Activated T-helper 1 cell treated with anti-CD3 and anti-CD28 coated beads, Interleukin-2, amount 50 U/mL, for 16 hours (primary cell): ENCODE measurements at places on chromosomes 4 and X.

DNA sequence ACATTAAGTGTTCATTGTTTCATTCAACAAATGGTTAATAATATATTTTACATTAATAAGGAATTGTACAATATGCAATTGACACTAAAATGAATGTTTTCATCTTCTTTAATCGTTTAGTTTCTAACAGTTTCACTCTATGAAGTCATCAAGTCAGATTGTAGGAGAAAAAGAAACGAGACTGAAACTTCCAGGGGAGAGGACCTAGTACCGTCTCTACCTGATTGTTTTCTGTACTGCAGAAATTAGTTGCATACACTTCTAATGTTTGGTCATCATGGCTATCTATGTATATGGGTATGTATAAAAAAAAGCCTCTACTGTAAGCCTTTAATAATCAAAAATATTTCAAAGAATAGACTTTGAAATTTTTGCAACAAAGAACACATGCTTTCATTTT is 1350.9 kb downstream of the ARAP2 start:
- DNase-seq, result no peak

- DNase-seq, result no peak
Measured at GRCh38 chrX:73964579-73964978, 339.4 kb upstream of the ZCCHC13 start.

GRCh38 chr4:74097116-74097515 is 1.9 kb downstream of the CXCL2 start:
- no peak for DNase-seq

GRCh38 chr4:71303850-71304249 is 35.0 kb upstream of the SLC4A4 start:
- DNase-seq, result no peak

- DNase-seq, result no peak
Measured at GRCh38 chrX:44352758-44353157, 9.3 kb upstream of the EFHC2 start.

DNA sequence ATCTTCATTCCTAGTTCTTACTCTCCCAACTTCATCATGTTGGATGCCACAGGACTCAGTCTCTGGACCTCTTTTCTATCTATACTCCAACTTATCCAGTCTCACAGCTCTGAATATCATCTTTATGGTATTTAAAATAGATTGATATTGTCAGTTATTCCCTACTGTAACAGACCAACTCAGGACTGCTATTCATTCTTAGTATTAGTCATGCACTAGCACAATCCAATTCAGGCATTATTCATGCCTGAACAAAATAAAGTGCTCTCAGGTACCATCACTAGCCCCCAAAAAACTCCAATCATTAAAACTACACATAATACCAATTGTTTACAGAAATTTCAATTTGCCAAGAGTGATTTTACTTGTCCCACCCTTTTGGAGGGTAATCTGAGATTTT is 37.7 kb downstream of the FRYL start:
- no peak for DNase-seq

GRCh38 chrX:13253223-13253622 is 66.6 kb downstream of the ATXN3L start:
- DNase-seq, result no peak

DNA sequence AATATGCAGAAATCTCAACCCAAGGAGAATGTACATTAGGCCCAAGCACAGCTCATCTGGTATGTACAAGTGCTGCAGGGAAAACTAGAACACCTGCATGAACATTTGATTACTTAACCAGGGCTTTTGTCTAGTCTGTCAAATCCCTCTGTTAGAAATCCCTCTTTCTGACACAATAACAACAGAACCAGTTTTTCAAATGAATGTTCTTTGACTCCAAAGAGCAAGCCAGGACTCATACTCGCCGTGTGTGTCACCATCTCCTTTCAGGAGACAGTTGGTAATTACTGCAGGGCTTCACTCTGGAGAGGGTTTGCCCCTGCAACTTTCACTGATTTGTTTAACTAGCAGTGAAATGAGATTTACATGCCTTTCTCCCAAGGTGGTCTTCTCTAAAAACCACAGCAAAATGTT is 143.0 kb upstream of the FAM241A start:
- no peak for DNase-seq

DNA sequence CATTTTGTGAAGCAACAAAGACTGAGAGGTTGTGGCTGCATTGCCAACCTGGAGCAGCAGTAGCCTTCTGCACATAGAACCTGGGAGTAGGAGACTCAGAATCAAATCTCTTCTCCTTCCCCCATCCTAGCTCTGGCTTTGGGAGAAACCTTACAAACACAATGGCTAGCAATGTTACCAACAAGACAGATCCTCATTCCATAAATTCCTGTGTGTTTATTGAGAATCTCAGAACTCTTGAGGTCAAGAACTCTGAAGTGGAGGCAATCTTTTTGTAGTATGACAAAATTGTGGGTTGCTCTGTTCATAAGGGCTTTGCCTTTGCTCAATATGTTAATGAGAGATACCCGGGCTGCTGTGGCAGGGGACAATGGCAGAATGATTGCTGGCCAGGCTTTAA is 406.7 kb upstream of the SPANXN1 start:
- DNase-seq, result no peak

DNA sequence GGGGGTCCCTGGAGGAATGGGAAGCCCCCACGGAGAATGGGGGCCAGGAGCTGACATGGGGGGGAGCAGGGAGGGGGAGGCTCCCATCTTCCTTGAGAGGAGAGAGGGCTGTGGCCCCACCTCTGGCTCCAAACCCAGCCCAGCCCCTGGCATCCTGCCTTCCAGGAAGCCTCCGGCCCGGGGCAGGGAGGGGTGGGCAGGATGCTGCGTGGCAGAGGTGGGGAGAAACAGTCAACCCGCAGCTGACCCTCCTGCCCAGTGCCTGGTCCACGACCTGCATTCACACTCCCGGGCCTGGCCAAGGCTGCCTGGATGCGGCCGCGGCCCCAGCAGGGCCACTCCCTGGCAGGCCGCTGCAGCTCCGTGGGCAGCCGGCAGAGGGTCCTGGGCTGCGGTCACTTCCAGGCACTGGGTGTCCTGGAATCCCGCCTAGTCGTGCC is 39.0 kb downstream of the CPLX1 start:
- DNase-seq, result no peak

GRCh38 chrX:4876268-4876667 is 1162.8 kb upstream of the PRKX start:
- no peak for DNase-seq

GRCh38 chrX:55713631-55714030 is 3.9 kb upstream of the RRAGB start:
- no peak for DNase-seq

- no peak for DNase-seq
Measured at GRCh38 chr4:67480810-67481209, 64.5 kb downstream of the CENPC start.

- DNase-seq, result no peak
Measured at GRCh38 chrX:108601276-108601675, 135.1 kb downstream of the IRS4 start.

GRCh38 chrX:47245156-47245555 is 12.3 kb downstream of the USP11 start:
- DNase-seq, result no peak

DNA sequence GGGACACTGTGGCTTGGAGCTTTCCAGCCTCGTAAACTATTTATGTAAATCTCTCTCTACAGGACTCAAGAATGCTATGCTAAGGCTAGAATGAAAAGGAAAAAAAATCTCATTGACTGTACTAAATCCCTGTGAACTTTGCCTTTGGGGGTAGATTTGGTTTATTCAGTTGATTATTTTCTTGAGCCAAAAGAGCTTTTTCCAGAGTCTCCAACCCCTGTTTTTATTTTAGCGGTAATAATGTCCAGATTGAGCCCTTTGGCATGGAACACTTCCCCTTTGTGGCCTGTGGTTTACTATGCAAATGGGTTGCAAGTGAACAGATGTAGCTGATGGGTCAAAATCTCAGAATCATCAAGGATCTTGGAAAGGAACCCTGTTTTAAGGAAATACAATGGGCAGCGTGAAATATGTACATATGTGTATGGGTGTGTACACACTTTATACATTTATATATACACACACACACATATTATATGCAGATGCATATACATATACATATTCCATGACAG is 72.9 kb downstream of the FAM9B start:
- no peak for DNase-seq

DNA sequence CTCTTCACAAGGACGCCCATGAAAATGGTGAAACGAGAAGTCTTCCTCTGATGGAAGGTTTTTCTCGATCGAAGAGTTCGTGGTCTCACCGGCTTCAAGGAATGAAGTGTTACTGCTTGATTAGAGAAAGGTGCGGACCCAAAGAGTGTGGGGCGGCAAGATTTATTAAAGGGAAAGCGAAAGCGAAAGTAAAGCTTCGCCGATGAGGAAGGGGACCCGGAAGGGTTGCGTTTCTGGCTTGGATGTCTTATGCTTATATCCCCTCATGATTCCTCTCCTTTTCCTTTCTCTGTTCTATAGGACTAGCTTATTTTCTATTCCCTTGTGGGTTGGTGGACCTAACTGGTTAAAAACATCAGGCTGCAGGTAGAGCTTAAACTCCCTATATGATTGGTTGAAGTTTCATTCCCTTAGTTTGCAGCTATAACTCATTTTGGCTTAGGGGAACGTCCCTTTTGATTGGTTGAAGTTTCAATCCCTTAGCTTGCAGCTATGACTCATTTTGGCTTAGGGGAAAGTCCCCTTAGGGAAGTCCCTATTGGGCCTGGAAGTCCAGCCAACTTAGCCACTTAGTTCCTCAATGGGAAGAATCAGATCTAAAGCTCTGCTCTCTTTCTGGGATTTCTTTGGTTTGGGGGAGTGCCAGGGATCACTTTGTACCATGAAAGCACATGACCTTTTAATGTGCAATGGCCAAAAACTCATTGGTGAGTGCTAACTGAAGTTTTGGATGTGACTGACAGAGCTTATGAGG is 1025.0 kb upstream of the PCDH10 start:
- no peak for DNase-seq

GRCh38 chrX:11406109-11406765 is 113.0 kb downstream of the AMELX start:
- DNase-seq, result no peak

DNA sequence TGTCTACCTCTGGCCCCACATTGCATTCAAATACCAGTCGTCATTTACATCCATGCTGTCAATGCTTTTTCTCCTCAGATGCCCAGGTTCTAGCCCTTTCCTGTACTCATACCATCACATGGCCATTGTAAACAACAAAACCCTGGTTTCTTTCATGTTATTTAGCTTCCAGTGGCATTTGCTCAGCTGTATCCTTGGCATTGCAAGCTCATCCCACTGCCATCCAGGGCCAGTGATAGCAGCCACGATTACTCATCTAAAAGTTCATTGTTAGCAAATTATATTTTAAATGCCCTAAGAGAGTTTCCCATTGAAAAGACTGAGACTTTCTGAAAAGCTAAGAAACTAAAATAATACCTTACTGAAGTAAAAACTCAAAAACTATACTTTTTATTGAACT is 34.0 kb downstream of the VEGFC start:
- no peak for DNase-seq

- no peak for DNase-seq
Measured at GRCh38 chrX:80223982-80224579, 196.2 kb upstream of the TENT5D start.

DNA sequence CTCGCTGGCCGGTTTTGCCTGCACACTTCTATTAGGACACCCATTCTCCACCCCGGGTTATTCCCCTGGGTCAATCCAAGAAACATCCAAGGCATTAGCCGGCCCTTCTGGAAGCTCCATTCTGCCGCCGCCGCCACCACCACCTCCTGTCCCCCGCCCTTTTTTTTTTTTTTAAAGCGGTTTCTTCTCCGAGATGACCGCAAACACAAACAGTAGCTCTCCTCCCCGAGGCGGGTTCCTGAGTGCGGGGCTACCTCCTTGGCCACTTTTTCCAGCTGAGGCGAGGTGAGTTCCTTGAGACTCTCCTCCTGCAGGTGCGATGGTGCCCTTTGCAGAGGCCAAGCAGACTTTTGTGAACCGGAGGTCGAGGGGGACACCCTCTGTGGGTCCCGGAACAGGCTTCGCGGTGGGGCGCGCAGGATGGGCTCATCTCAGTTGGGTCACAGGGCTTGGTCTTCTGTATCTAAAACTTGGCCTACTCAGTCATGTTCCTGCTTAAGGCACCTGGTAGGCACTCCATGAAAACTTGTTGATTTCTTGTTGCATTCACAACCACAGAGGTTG is 930 bp downstream of the NWD2 start:
- no peak for DNase-seq

DNA sequence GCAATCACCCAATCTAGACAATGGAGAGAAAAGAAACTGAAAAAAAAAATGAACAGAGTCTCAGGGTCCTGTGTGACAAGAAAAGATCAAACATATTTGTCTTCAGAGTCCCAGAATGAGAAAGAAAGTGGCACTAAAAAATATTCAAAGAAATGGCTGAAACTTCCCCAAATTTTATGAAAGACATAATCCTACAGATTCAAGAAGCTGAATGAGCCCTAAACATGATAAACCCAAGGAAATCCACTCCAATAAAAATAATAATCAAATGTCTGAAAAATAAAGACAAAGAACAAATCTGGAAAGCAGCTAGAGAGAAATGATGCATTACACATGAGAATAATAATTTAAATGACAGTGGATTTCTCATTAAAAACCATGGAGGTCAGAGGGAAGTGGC is 130.3 kb upstream of the CITED1 start:
- DNase-seq, result no peak

DNA sequence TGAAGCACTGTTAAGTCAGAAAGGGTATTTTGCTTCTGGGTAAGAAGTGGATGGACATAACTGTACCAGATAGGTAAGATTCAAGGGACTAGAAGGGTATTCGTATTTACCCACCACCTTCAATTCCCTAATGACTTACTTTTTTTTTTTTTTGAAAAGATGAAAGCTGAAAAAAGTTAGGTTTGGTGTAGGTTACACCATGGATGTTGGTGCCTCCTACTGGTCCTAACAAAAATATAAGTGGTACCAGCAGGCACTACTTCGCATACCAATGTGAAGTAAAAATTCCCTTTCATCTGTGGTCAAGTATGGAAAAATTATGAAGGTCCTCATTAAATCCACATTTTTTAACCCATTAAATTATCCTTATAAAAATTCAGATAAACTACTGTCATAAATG is 7.2 kb downstream of the ANKRD17 start:
- DNase-seq, result no peak

- no peak for DNase-seq
Measured at GRCh38 chr4:41318839-41319530, 62.3 kb downstream of the UCHL1 start.

DNA sequence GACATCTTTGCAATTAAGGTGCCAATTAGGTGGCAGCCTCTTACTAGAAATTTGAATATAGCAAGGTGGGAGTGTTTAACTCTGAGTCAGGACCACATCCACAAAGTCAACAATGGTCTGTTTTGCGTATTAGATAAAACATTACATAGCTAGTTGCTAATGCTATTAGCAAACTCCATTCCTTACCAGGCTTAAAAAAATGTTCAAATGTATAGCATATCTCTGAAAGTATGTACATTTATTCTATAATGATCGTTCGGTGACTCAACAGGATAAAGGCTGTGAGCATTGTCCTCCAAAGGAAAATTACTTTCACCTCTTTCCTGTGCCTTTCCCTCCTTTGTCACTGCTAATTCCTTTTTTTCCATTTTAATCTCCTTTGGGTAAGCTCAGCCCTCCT is 74.5 kb downstream of the SYTL5 start:
- DNase-seq, result no peak
